Hepatocyte (in vitro differentiated cells): ENCODE measurements at places on chromosomes 16 and 17. TPM values are rescaled to one million over a fixed set of nuclear protein-coding genes. Genes with fewer than 3 reads are reported as not detected.

DNA sequence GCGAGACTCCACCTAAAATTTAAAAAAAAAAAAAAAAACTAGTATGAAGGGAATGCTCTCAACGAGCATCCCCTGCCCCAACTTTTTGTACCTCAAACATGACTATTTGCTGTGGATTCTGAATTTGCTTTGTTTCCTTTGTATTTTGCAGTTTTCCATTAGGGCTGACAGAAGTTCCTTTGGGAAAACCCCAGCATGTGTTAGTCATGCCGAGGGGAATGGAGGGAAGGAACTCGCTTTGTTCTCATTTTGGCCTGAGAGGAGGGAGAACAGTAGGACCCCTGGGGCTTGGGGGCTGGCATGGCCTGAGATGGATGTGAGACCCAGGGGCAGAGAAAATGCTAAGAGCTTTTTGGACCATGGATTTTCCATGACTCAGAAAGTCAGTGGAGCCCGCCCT lies 20.5 kb downstream of the KRT9 start:
- H3K4me3 ChIP-seq: no peak overlapping the region
- no peak for DNase-seq
- no peak overlapping the region for H3K27ac ChIP-seq
- peaks cover 30% of the 10 kb centered on the region for H3K4me1 ChIP-seq
- H3K27me3 ChIP-seq: no peaks in the 10 kb centered on the region

The KRT25 gene
- total RNA-seq: not detected in 2 replicates

DNA sequence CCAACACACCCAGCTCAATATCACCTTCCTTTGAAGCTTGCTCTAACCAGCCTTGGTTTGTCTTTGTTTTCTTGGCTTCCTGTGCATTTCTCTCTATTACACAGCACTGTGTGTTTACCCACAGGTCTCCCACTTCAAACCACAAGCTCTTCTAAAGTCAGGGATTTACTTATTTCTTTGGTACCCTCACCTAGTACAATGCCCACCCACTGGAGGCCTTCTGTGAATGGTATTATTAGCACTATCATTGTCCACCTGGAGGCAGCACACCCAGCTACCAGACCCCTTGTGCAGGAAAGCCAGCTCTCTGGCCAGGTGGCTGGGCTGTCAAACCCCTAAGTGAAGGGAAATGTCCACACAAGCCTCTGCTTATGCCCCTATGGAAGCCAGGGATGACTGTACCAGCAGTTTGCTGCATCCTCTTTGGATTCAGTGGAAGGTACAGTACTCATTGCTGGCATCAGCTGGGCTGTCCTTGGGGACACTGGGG lies 9.4 kb upstream of the TOP2A start:
- H3K27me3 ChIP-seq: no peaks in the 10 kb centered on the region
- no peak overlapping the region for H3K27ac ChIP-seq
- no peaks in the 10 kb centered on the region for H3K4me1 ChIP-seq

DNA sequence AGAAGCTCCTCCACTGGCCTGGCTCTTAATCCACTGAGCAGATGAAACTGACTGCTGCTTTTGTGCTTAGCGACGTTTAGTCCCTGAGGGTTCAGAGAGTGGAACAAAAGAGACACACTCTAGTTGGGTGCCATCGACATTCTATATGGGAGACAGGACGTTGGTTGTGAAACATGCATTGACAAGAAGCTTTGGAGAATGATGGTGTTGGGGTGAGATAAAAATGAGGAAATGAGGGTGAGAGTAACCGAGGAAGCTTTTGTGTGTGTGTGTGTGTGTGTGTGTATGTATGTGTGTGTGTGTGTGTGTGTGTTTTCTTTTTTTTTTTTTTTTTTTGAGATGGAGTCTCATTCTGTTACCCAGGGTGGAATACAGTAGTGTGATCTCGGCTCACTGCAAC lies 89.5 kb downstream of the ABCC1 start:
- H3K36me3 ChIP-seq: no peaks in the 10 kb centered on the region
- no peak overlapping the region for H3K4me3 ChIP-seq
- no peaks in the 10 kb centered on the region for H3K4me1 ChIP-seq

GRCh38 chr16:83338138-83338537 lies 469.6 kb upstream of the HSBP1 start:
- H3K27ac ChIP-seq: no peak overlapping the region

The CACNA1G gene
- total RNA-seq: 2.9 and 4.8 TPM in 2 replicates

The TEX19 gene
- total RNA-seq: not detected in 2 replicates

DNA sequence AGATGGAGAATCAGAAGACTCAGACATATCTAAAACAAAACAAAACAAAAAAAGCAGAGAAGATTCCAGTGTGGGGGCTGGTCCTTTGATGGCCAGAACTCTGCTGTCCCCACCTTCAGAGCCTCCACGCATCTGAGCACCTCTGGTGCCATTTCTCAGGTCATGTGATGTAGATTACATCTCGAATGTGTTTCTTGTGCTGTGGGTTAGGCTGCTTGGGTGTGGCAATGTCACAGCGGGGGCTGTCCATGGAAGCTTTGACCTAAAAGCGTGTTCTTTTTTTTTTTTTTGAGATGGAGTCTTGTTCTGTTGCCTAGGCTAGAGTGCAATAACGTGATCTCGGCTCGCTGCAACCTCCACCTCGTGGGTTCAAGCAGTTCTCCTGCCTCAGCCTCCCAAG lies 51.2 kb downstream of the PLD6 start:
- H3K27ac ChIP-seq: no peak overlapping the region
- H3K27me3 ChIP-seq: no peaks in the 10 kb centered on the region
- no peaks in the 10 kb centered on the region for H3K4me1 ChIP-seq
- no peak for DNase-seq
- H3K4me3 ChIP-seq: no peak overlapping the region

DNA sequence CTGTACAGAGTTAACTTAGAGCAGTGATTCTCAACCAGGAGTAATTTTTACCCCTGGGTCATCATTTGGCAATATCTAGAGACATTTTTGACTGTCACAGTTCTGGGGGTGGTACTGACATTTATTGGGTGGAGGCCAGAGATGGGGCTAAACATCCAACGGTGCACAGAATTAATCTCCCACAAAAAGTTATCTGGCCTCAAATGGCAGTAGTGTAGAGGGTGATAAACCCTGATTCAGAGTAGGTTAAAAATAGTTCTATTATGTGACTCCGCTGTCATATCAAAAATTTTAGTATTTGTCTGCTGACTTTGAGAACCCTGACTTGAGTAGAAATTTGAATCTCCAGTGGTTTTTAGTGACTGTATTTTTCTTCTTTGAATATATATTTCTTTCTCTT lies 19.1 kb downstream of the VPS35L start:
- H3K27ac ChIP-seq: no peak overlapping the region
- H3K4me3 ChIP-seq: no peak overlapping the region
- no peaks in the 10 kb centered on the region for H3K27me3 ChIP-seq
- no peak for DNase-seq
- no peaks in the 10 kb centered on the region for H3K36me3 ChIP-seq
- no peaks in the 10 kb centered on the region for H3K4me1 ChIP-seq

DNA sequence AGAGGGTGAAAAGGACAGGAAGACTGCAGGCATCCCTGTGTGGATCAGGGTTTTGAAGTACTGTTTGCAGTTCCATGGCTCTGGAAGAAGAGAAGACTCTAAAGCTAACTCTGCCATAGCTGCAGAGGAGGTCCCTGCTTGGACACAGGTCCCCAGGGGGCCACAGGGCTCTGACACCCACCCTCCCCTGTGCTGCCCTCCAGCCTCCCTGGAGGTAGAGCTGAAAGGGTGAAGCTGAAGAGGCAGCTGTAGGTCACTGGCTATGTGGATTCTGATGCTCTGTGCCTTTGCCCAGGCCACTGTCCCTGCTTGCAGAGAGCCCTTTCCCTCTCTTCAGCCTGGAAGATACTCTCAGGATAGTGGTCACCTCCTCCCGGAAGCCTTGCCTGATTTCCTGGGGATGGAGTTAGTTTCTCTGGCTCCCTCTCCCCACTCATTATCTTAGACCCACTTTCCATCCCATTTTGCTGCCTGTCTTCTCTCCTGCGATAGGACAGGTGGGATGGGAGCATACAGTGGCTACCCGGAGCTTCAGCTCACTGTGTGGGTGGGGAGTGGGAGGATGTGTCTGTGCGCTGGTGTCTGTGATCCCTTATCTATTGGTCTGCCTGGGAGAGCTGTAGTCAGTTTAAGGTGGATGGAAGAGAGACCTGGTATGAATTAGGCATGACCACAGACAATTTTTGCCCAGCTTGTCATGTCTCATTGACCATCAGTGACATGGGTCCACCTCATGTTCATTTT lies 89.8 kb upstream of the TMEM97 start:
- no peak for DNase-seq
- H3K4me3 ChIP-seq: no peak overlapping the region
- H3K27me3 ChIP-seq: no peaks in the 10 kb centered on the region
- no peak overlapping the region for H3K27ac ChIP-seq
- no peaks in the 10 kb centered on the region for H3K36me3 ChIP-seq
- no peaks in the 10 kb centered on the region for H3K4me1 ChIP-seq

- H3K4me3 ChIP-seq: no peak overlapping the region
Measured at GRCh38 chr17:48484256-48484655, 46.6 kb downstream of the HOXB1 start.

- H3K36me3 ChIP-seq: no peaks in the 10 kb centered on the region
- H3K27ac ChIP-seq: no peak overlapping the region
- H3K27me3 ChIP-seq: no peaks in the 10 kb centered on the region
- no peak for DNase-seq
- no peak overlapping the region for H3K4me3 ChIP-seq
Measured at GRCh38 chr16:65884018-65884417, 482.5 kb upstream of the CDH5 start.

GRCh38 chr16:75304521-75305363 lies 53.3 kb upstream of the BCAR1 start:
- no peaks in the 10 kb centered on the region for H3K36me3 ChIP-seq
- H3K4me1 ChIP-seq: peaks cover 50% of the 10 kb centered on the region
- peak overlapping the region; percentile 98 for H3K27ac ChIP-seq
- no peak overlapping the region for H3K4me3 ChIP-seq
- DNase-seq: peak; percentile 82
- H3K27me3 ChIP-seq: no peaks in the 10 kb centered on the region

GRCh38 chr16:11796227-11797165 lies 562 bp downstream of the ZC3H7A start:
- peaks cover 57% of the 10 kb centered on the region for H3K4me1 ChIP-seq
- peak overlapping the region; percentile 83 for H3K4me3 ChIP-seq
- H3K36me3 ChIP-seq: no peaks in the 10 kb centered on the region
- DNase-seq: peak; percentile 77

DNA sequence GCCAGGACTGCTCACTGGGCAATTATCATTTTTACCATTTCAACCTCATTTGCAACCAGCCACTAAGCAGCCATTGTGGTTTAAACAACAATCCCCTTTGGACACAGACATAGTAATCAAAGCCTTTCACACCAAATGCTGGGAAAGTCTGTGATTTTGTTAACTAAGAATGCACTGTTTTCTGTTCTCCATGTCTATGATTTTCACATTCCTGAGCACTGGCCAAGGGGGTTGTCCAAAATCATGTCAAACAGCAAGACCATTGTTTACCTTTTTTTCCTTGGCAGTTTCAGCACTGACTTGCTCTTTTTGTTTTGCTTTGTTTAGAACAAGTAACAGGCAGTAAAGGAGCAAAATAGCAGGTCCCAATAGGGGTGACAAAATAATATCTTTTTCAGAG lies 106.3 kb upstream of the SIAH1 start:
- no peaks in the 10 kb centered on the region for H3K27me3 ChIP-seq
- no peak for DNase-seq
- no peak overlapping the region for H3K4me3 ChIP-seq
- H3K27ac ChIP-seq: no peak overlapping the region
- no peaks in the 10 kb centered on the region for H3K36me3 ChIP-seq
- peaks cover 9% of the 10 kb centered on the region for H3K4me1 ChIP-seq

The DHRS13 gene
- total RNA-seq: 14.9 and 22.4 TPM in 2 replicates

DNA sequence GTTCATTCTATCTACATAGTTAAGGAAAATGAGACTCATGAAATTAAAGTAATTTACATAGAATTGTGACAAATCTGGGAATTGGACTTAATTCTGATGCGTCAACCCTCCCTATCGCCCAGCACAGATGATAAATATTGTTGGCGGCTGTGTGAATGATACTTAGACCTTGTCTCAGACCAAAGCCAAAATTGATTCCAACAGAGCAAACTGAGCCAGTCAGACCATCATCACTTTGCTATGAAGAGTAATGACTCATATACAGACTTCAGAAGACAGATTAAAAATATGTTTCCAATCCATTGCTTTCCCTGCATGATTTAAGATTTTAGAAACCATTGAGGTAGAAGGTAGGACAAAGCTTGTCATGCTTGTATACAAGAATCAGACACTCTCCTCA lies 1156.7 kb upstream of the CDH8 start:
- H3K4me1 ChIP-seq: no peaks in the 10 kb centered on the region
- DNase-seq: no peak
- H3K36me3 ChIP-seq: no peaks in the 10 kb centered on the region
- H3K4me3 ChIP-seq: no peak overlapping the region

DNA sequence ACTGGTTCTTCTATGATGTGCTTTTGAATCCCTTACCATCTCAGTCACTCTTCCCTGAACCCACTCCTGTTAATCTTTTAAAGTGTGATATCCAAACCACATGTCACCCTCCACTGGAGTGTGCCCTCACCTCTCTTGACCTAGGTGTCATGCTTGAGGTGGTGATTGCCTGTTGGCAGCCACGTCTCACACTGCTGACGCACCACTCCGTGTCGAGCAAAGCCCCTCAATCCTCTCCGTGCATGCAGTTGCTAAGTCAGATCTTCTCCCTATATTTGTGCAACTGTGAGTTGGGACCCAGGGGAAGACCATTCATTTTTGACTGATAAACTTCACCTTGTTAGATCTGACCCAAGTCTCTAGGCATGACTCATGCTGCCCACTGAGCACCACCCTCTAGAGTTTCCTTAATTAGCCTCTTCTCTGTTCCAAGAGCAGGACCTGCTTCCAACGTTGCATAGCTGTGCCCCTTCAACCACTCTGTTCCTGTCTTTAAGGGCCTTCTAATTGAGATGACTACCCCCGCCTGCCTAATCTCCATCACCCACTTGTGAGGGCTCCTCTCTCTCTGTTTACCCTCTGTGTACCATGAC lies 2.7 kb downstream of the MYH13 start:
- no peaks in the 10 kb centered on the region for H3K36me3 ChIP-seq
- H3K4me3 ChIP-seq: no peak overlapping the region
- no peaks in the 10 kb centered on the region for H3K4me1 ChIP-seq
- H3K27me3 ChIP-seq: no peaks in the 10 kb centered on the region

GRCh38 chr17:55436224-55437158 lies 14.9 kb upstream of the MMD start:
- no peak for DNase-seq
- no peaks in the 10 kb centered on the region for H3K27me3 ChIP-seq
- H3K4me1 ChIP-seq: peaks cover 27% of the 10 kb centered on the region
- H3K36me3 ChIP-seq: no peaks in the 10 kb centered on the region
- H3K4me3 ChIP-seq: no peak overlapping the region

The CHST4 gene
- total RNA-seq: 0.10 and 0.28 TPM in 2 replicates

GRCh38 chr17:43517161-43517560 lies 29.0 kb downstream of the ETV4 start:
- peaks cover 7% of the 10 kb centered on the region for H3K36me3 ChIP-seq
- no peaks in the 10 kb centered on the region for H3K27me3 ChIP-seq
- no peaks in the 10 kb centered on the region for H3K4me1 ChIP-seq
- DNase-seq: no peak
- no peak overlapping the region for H3K4me3 ChIP-seq

The LPO gene
- total RNA-seq: 0.24 and 1.0 TPM in 2 replicates

- peak; percentile 99 for DNase-seq
- no peaks in the 10 kb centered on the region for H3K27me3 ChIP-seq
Measured at GRCh38 chr17:1516388-1517161, at the start of gene INPP5K. TSS of gene INPP5K (minus strand) at chr17:1516612. CDS start at chr17:1516499, 113 bp downstream.
